ENCODE measurements at places on chromosomes 3 and 15.

GRCh38 chr3:37892927-37893600 lies 31.4 kb downstream of the CTDSPL start:
- no peak for DNase-seq

GRCh38 chr15:26146202-26146601 lies 283.1 kb upstream of the ATP10A start:
- DNase-seq: no peak

DNA sequence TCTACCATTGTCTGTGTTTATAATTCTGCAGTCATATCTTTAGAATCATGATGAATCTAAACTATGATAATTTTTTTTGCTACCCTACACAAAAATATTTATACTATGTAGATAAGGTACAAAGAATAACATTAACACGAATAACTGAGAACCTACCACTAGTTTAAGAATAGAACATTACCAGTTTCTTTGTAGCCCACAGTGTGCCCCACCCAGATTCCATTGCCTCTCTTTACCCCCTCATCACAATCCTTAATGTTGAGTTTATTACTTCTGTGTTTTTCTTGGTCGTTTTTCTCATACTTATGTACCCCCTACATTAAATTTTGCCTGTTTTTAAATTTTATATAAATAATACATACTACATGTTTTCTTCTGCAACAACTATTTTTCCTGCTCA lies 140.5 kb downstream of the BBX start:
- DNase-seq: no peak

DNA sequence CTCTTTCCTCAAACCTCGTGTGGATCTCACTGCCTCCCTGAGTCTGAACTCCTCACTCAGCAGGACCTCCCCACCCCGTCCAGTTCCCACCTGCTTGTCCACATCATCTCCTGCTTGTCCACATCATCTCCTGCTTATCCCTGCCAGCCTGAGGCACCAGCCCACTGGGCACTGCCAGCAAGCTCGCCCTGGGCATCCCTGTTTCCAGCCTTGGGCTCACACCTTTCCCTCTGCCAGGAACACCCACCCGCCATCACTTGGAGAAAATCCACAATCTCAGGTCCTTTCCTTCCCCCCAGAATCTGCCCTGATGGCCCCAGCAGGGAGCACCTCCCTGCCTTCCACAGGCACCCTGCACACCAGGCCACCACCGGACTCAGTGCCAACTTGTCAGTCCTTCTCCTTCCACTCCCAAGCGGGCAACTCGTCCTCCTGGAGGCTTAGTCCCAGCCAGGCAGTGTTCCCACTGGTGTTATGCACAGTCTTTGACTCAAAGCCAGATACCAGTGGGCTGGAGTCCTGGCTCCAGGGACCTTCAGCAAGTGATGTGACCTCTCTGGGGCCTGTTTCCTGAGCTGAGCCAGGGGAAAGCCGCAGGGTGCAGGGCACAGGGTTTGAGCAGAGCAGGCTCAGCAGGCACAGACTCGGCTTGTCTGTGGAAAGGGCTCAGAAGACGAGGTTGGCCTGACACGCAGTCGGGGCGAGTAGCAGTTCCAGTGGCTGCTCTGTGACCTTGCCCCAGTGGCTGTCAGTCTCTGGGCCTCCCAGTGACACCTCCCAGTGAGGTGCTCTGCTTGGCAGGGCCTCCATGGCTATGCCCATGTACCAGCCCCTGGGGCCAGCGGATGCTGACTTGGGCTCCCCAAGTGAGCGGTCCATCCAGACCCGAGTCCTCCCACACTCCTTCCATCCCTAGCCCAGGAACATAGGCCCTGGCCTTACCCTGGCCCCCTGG lies 9.5 kb upstream of the MESP2 start:
- DNase-seq: no peak

DNA sequence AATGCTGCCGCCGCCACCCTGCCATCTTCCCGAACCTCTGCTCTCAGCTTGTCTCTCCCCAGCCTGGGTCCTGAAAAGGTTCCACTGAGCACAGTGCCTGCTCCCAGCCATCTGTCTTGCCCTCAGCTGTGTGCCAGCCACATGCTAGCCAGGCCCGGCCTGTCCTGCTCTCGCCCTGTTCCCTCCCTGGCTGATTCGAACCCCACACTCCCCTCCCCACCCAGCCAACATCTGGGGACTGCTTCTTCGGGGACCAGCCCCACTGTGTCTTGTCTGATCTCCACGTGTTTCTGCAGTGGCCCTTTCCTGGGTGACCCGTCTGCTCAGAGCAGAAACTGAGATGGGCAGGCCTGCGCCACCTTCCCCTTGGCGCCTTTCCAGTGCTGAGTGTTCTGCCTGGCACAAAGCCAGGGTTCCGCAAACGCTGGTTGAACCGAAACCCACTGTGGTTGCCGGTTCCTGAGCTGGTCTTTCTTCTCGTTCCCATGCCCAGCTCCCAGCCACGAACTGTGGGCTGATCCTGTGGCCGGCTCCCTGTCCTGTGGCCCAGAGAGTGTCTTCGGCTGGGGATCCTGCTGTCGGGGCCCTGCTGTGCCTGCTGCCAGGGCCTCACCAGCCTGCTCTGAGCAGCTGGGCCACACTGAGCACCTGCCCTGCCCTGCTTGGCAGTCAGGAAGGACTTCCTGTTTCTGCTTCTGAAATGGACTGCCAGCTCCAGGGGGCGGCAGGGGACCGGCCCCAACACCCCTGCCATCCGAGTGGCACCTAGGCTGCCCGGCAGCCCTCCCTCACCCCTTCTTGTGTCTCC lies 62.7 kb upstream of the KLF13 start:
- DNase-seq: peak; percentile 54

- DNase-seq: no peak
These were observed 9.3 kb downstream of the NR2F2 start for GRCh38 chr15:96339619-96340347.

- no peak for DNase-seq
These were observed 343.9 kb downstream of the ZBTB20 start for GRCh38 chr3:114803042-114803695.

DNA sequence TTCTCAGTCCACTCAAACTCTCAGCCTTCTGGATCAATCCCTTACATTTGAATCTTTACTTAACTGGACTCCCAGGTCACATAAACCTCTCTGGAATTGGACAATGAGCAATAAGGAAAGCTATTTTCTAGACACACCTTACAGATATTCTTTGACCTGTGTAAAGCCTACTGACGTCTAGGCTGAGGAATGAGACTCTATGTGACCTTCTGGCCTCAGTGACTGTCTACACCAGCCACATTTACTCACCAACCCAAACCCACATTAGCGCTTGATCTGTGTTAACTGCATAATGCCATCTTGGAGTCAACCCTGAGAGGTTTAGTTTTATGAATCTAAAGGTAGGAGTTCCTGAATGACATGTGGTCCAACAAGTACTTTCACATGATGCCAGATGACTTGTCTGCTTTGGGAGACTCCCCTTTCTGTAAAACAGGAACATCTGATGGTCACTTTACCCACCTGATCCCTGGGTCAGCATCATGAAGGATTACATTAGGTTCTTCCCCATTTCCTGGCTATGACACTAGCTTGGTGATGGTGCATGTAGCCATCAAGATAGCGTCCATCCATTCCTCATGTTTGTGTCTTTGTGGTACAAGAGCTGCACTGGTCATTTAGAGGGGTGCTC lies 11.4 kb upstream of the COMMD2 start:
- no peak for DNase-seq

Data from stimulated activated CD8-positive, alpha-beta memory T cell treated with anti-CD3 and anti-CD28 coated beads, Interleukin-15, amount 100 ng/mL, for 48 hours (primary cell).